HCEC 1CT (cell line): ENCODE measurements at places on chromosomes 11 and 22.

DNA sequence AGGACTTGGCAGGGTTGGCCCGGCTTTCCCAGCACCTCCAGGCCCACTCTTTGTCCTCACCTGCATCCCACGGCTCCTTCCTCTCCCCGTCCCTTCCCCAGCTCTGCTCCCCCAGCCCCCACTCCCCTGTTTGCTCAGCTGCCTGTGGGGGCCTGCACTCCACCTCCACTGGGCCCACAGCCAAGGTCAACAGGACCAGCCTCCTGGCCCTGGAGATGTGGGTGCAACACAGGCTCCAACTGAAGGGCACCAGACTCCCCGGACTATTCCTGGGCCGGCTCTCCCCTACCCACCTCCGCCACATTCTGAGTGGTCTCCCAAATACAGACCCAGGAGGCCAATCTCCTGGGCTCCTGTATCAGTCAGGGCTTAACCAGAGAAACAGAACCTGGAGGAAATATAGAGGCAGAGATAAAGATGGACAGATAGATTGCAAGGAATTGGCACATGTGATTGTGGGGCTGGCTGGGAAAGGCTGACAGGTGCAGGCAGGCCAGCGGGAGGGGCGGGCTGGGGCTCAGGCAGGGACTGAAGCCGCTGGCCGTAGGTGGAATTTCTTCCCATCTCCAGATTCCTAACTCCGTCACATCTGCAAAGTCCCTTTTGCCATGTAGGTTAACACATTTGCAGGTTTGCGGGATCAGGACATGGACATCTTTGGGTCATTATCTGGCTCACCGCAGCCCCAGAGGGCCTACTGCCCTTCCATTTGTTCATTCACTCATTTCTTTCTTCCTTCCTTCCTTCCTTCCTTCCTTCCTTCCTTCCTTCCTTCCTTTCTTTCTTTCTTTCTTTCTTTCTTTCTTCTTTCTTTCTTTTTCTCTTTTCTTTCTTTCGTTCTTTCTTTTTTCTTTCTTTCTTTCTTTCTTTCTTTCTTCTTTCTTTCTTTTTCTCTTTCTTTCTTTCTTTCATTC lies 45.8 kb upstream of the MYH9 start:
- DNase-seq, result no peak

- no peak for DNase-seq
Measured at GRCh38 chr11:17508791-17509190, 32.1 kb upstream of the ABCC8 start.

DNA sequence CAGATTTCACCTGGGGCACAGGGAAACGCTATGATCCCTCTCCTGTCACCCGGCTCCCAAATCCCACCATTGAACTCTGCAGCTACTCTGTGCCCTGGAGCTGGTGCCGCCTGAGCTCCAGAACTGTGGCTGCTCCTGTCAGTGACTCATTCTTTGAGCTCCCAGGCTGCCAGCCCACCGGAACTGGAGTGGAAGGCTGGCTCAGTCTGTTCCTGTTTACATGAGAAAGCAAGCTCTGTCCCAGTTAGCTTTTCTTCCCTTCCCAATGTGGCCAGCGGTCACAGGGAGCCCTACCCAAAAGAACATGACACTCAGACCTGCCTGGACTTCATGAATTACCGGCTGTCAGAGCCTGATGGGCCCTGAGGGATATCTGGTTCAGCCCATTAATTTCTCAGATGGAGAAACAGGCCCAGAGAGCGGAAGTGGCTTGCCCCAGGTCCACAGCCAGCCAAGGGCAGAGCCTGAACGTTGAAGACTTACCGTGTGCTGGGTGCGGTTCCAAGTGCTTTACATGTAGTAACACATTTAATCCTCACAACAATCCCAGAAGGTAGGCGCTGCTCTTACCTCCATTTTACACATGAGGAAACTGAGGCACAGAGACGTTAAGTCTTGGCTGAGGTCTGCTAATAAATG lies 23.8 kb upstream of the IGSF22 start:
- DNase-seq, result peak; percentile 61

DNA sequence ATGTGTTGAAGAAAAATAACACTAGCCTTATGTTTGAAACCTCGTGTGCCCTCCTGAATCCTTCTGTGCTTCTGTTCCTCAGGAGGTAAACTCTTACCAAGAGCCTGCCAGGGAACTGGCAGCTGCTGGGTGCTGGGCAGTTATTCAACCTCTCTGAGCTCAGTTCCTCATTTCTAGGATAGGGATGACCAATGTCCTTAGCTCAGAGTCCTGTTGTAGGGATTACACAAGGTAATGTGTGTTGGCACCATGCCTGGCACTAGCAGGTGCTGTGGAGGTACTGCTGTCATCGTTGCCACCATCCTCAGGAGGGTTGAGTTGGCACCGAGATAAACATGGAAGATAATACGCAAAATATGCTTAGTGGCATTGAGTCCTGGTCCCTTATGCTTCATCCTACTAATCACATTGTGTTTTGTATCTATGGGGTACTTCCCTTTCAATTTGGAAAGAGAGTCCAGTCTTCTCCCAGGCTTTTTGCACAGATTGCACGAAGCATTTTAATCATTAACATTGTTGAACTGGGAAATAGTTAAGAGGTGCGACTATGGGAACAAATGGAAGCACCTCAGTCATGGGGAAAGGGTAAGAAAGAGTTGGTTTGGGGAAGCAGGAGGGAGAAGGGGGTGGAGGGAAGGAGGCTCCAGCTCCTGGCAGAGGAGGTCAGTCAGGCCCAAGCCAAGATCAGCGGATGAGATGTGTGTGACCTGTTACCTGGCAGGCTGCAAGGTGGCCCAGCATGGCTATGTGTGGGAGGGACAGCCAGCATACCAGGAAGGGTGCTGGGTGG lies 56.7 kb downstream of the CABIN1 start:
- DNase-seq, result no peak

GRCh38 chr11:66973956-66974580 lies 1.0 kb upstream of the C11orf86 start:
- DNase-seq, result no peak
